Hypothalamus (tissue), 51 donors: ENCODE measurements at places on chromosomes 2 and 18.

- peak; percentile 43 for DNase-seq
Observed at GRCh38 chr2:209872675-209873074, 101.0 kb downstream of the UNC80 start.

GRCh38 chr2:8133913-8134472, 547.9 kb upstream of the ID2 start:
- DNase-seq: no peak

DNA sequence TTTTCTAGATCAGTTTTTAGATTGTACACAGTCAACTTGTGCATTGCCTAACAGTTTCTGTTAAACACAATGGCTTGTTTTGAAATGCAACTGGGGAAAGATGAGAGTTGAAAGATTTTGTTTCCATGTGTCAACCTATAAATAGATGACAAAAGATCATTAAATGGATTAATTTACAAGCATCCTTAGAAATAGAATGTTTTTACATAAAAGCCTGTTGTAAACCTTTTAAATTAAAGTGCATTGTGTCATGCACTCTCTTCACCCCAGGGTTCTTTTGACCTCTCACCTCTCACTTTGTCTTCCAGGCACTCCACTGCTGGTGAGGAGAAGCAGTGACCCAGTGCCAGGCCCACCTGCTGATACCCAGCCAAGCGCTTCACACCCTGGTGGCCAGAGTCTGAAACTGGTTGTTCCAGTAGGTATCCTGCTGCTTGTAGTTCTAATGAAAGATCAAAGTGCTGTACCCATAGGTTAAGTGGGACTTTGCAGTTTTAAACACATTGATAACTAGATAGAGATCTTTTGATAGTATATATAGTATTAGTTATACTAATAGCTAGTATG, 502.1 kb downstream of the PARD3B start:
- DNase-seq: no peak

- DNase-seq: no peak
Observed at GRCh38 chr2:109380502-109381326, 233.1 kb downstream of the SEPTIN10 start.

DNA sequence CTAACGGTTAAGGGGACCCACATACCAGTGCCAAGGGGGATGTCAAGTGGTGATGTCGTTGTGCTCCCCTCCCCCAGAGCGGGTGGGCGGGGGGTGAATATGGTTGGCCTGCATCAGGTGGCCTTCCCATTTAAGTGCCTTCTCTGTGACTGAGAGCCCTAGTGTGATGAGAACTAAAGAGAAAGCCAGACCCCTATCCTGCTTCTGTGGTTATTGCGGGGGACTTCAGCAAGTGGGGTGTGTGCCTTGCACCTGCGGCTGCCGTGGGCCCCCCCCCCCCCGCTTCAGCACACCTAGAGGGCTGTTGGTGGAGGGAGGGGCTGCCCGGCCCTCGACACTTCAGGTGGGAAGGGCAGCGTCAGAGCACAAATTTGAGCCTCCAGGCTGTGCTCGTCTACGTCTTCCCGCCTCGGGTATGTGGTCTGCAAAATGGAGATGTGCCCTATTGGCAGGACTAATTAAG, 6.1 kb downstream of the CTDSP1 start:
- DNase-seq: no peak

GRCh38 chr2:221876016-221876415, 303.9 kb upstream of the EPHA4 start:
- no peak for DNase-seq

GRCh38 chr2:39991298-39991697, 212.2 kb upstream of the THUMPD2 start:
- no peak for DNase-seq

GRCh38 chr2:10390369-10390801, 57.7 kb downstream of the ODC1 start:
- no peak for DNase-seq

DNA sequence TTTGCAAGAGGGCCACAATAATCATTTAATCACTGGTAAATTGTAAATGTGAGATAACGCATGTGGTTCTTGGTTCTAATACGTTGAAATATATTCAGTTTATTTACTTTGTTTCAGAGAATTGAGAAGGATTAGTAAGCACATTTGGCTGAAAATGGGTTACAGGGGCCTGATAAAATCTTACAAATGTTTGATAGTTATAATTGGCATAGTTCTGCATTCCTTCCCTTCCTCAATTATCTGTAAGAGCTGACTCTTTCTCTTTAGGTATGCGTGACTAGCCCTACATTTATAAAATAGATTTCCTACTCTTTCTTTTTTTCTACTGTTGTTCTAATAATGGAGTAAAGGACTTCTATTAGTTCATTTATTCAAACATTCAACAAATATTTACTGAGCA, 685.2 kb downstream of the NUP35 start:
- DNase-seq: no peak

GRCh38 chr2:52498077-52498750, 1269.4 kb upstream of the CHAC2 start:
- no peak for DNase-seq

DNA sequence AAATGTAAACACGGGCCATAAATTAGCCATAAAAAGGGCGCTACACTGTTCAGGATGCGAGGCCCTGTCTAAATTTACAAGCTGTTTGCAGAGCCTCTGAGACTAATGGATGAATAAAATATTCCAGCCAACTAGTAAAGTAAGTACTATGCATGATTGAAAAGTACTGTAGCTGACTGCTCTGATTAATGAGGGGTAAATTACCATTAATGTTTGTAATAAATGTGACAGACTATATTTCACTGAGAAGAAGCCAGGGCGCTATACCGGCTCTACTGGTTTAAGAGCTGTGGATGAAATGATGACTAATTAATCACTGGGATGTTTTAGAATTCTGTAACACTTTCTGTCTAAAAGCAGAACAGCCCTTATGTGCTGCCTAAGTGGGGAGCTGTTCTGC, 54.3 kb upstream of the RGPD4 start:
- no peak for DNase-seq

- no peak for DNase-seq
Observed at GRCh38 chr2:74249406-74250122, 51.1 kb downstream of the MTHFD2 start.

DNA sequence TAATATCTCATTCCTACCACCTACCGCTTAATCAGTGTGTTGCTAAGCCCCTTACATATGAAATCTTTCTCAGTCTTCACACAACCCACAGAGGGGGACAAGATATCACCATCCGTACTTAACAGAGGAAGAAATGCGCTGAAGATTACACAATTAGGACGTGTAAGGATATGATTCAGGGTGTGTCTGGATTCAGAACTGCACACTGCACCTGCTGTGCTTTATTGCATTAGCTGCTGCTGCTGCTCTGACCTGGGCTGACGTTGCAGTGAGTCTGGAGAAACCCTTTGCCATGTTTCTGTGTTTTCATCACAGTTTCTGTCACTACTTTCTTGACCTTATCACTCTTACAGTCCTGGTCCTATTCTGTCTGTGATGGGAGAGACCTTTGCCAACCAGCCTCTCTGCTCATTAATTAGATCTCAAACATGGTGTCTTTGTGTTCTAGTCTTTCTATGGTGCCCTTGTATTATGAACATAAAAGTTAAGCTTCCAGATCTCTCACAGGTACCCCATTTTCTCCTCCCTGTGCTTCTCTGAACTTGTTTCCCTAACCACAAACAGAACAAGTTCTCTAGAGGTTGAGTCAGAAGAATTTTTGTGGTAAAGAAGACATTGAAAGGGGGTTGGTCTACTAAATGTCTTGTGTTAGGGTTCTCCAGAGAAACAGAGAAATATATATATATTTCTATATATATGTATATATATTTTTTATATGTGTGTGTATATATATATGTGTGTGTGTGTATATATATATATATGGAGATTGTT, 92.9 kb upstream of the CYP1B1 start:
- no peak for DNase-seq

GRCh38 chr2:239000089-239000488, 152.2 kb downstream of the TWIST2 start:
- DNase-seq: no peak

DNA sequence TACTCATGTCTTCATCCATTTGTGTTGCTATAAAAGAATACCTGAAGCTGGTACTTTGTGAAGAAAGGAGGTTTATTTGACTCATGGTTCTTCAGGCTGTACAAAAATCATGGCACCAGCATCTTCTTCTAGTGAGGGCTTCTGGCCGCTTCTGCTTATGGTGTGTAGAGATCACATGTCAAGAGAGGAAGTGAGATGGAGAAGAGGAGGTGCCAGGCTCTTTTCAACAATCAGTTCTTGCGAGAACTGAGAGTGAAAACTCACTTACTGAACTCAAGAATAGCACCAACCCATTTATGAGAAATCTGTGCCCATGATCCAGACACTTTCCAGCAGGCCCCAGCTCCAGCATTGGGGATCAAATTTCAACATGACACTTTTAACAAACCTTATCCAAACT, 30.0 kb upstream of the BARD1 start:
- DNase-seq: no peak

- no peak for DNase-seq
Observed at GRCh38 chr2:42602876-42603219, 34.4 kb downstream of the MTA3 start.

- no peak for DNase-seq
Observed at GRCh38 chr2:30768708-30769480, 38.4 kb downstream of the CAPN13 start.

DNA sequence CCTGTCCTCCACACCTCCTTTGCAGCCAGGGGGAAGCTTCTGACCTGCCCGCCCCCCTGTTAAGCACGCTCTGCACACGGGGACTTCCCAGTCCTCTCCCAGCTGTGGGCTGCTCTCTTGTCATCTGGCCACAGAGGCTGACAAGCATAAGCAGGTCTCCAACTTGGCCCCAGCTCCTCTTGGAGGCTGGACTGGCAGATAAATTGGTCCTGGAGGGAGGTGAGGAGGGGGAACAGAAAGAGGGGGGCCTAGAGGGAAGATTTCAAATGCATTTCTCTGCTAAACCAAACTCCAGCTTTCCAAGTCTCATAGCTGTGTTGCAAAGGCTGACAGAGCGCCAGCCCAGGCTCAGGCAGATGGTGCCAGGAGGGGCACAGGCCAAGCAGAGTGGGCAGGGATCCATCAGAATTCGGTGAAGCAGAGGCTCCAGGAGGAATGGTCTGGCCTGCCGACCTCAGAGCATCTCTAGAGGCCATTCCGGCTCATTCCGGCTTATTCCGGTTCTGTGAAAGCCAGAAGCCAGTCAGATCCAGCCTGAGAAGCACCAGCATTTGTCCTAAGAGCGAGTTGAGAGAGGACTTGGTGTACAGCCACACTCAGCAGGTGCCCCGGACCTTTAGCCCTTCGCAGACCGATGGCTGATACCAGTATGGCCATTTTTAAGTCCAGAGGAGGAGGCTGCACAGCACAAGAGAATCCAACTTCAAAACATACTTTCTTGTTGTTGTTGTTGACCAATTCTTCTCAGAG, 508.9 kb upstream of the MYT1L start:
- no peak for DNase-seq

DNA sequence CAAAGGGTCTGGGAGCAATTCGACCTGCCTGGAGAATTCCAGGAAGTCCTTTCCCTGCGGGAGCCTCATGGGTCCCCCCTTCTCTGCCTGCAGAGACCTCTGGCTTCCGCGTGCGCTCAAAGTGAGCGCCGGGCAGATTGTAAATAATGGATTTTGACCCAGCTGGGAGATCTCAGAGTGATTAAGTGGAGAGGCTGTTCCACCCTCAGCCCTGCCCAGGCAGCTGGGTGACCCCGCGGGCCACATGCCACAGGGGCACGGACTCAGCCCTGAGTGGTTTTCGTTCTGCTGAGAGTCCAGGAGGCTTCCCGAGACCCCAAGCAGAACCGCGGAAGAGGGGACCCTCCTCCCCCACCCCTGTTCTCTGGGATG, 1.2 kb downstream of the KCNG2 start:
- DNase-seq: no peak

GRCh38 chr18:74273394-74273793, 18.4 kb downstream of the CYB5A start:
- DNase-seq: no peak

DNA sequence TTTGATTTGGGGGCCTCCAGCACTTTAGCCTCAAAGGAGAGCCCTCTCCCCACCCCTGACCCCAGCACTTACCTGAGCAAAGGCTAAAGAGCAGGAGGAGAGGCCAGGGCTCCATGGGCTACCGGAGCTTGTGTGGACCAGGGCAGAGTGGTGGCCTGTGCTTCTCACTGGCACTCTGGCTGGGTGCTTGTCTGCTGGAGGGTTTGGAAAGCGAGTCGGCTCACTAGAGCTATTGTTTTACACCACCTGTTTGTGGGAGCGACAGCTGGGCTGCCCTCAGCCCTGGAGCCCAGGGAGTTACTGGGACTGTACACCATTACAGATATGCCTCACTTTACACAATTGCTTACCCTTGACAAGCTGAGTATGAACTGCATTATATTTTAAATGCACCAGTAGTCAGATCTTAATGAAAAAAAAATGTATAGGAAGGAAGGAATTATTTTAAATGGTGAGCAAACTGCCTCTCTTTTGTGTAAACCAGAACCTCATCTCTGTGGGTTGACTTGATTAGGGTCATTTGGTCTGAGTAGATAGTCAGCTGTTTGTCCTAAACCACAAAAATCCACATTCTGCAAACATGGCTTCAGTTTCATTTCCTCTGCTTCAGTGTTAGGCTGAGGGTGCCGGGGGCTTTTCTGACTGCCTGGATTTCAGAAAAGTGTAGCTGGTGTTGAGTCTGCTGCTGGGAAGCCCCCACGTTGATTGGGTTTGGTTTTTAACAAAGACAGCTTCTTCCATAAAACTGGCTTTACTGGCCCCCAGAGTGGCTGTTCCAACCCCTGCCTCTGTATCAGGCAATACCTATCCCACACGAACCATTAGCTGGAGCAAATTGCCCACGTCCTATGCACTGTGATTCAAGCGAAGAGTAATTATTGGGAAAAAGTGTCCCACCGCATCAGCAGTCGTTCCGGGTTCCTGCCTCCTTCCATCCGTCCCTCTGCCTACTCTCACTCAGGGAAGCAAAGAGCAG, at the start of gene CHRNA1:
Gene CHRNA1, minus strand, starts transcription at position 193 of the 976 bp plus-strand sequence. Its CDS starts 78 bp downstream, at position 115.
- no peak for DNase-seq

GRCh38 chr2:18074476-18074875, 196.0 kb downstream of the KCNS3 start:
- DNase-seq: no peak

DNA sequence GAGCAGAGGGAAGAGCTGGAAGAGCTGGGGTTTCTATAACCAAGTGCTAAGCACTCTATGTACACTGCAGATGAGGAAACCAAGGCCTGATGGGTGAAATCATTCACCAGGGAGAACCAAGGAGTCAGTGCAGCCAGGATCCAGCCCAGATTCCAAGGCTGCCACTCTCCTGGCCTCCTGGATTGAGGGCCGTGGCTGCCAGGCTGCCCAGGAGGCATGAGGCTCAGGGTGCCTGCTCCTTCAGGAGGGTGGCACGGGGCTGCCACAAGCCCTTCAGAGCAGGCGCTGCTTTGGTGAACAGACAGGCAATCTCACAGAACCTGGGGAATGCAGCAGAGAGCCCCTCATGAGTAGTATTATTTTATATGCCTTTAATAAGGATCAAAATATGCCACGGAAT, 293.7 kb upstream of the HDAC4 start:
- no peak for DNase-seq

- no peak for DNase-seq
Observed at GRCh38 chr2:41854227-41854626, 193.6 kb upstream of the PKDCC start.

- peak; percentile 49 for DNase-seq
Observed at GRCh38 chr2:675982-676646, 1.1 kb downstream of the TMEM18 start.
